Esophagus squamous epithelium (tissue), 5 donors: ENCODE measurements at places on chromosomes 16 and 17. TPM values are rescaled to one million over a fixed set of nuclear protein-coding genes. Genes with fewer than 3 reads are reported as not detected.

Gene CLEC18A
- total RNA-seq: 1.2 TPM

Gene CD7
- total RNA-seq: 4.4 TPM

Gene ORC6
- total RNA-seq: 4.6 TPM

Gene GALR2
- total RNA-seq: 1.6 TPM

Gene ARL5C
- total RNA-seq: not detected

Gene GNGT2
- not detected for total RNA-seq

Gene ITGAD
- not detected for total RNA-seq

Gene CX3CL1
- total RNA-seq: 3.3 TPM

Gene NPW
- not detected for total RNA-seq

Gene MPP2
- total RNA-seq: 0.61 TPM

Gene NUP93
- 42.2 TPM for total RNA-seq

Gene ADAP2
- total RNA-seq: 9.5 TPM

Gene SCGB1C2
- total RNA-seq: not detected

Gene ZFP3
- total RNA-seq: 1.4 TPM

Gene GOT2
- total RNA-seq: 107 TPM

Gene HYDIN
- 0.23 TPM for total RNA-seq

Gene KSR1
- 30.1 TPM for total RNA-seq

Gene HES7
- total RNA-seq: not detected

Gene MEIOB
- not detected for total RNA-seq

Gene ZDHHC7
- 31.2 TPM for total RNA-seq

Gene SLC25A10
- 23.3 TPM for total RNA-seq

Gene KRT33A
- total RNA-seq: 1.9 TPM

Gene MRM1
- total RNA-seq: 7.8 TPM

Gene ATP2C2
- 25.8 TPM for total RNA-seq

Gene NKD1
- total RNA-seq: 4.4 TPM

Gene SLC38A8
- total RNA-seq: not detected

Gene TBC1D3C
- total RNA-seq: not detected

Gene ALOX15
- total RNA-seq: not detected

Gene NAA38
- 80.1 TPM for total RNA-seq

Gene ANKRD13B
- total RNA-seq: 8.5 TPM

Gene GDPD3
- 41.2 TPM for total RNA-seq

Gene KLHL10
- total RNA-seq: not detected

Gene NPIPB6
- 1.1 TPM for total RNA-seq

Gene HOXB2
- total RNA-seq: 24.2 TPM

Gene MMP28
- 31.3 TPM for total RNA-seq

Gene GLOD4
- 89.2 TPM for total RNA-seq

Gene PRSS27
- total RNA-seq: 266 TPM

Gene DDX28
- 9.7 TPM for total RNA-seq

Gene C17orf67
- total RNA-seq: 0.35 TPM

Gene KATNIP
- 19.4 TPM for total RNA-seq

Gene PITPNM3
- total RNA-seq: 14.0 TPM

Gene CLEC18C
- total RNA-seq: 0.40 TPM

Gene NOB1
- 55.1 TPM for total RNA-seq

Gene PLLP
- total RNA-seq: 15.5 TPM

Gene HS3ST2
- total RNA-seq: not detected

Gene WFDC1
- 5.9 TPM for total RNA-seq

Gene NPEPPS
- 195 TPM for total RNA-seq

Gene TMEM238L
- total RNA-seq: 0.42 TPM
